ENCODE measurements at places on chromosomes 7 and 10.

GRCh38 chr7:42522227-42522991 is 285.4 kb upstream of the GLI3 start:
- no peak for DNase-seq

DNA sequence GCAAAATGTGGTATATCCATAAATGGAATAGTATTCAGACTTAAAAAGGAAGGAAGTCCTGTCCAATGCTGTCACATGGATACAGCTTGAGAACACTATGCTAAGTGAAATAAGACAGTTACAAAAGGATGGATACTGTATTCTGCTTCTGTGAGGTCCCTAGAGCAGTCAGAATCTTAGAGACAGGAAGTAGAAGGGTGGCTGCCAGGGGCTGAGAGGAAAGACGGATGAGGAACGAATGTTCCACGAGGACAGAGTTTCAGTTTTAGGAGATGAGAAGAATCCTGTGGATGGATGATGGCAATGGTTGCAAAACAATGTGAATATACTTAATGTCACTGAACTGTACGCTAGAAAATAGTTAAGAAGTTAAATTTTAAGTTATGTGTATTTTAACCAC is 3.8 kb downstream of the PRKCQ start:
- DNase-seq = no peak

DNA sequence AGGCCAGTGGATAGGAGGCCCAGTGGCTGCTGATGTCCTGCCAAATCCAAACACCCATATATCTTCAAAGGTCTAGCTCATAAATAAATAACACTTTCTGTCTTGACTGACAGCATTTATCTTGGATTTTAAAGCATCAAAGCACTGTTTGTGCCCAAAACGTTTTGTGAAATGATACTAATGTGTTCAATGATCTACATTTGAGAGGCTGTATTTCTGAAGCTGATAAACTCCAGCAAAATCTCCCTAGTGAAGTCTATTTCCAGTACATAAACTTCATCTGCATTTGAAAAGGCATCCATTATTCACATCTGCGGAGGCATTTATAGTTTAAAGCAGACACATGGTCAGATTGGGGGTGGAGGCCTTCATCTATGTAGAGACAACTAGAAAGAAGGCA is 276.3 kb downstream of the HPSE2 start:
- no peak for DNase-seq

DNA sequence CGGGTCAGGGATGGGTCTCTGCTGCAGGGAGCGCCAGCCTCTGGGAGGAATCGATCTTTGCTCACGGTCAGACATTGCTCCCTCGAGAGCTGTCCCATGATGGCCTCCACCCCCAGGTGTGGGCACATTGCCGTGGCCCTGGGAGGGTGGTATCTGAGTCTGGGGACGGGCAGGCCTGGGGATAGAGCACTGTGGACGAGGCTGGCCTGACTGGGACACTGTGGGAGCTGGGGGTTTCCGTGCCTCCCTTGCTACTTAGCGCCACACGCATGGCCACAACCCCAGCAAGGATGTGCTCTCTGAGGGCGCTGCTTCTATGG is 55.7 kb downstream of the JAKMIP3 start:
- DNase-seq = no peak

- DNase-seq = no peak
Observed at GRCh38 chr7:27689591-27690164, 27.0 kb upstream of the HIBADH start.

GRCh38 chr7:153943861-153944260 is 108.3 kb upstream of the DPP6 start:
- DNase-seq = no peak

- no peak for DNase-seq
Observed at GRCh38 chr7:159032753-159033472, 111.8 kb downstream of the VIPR2 start.

DNA sequence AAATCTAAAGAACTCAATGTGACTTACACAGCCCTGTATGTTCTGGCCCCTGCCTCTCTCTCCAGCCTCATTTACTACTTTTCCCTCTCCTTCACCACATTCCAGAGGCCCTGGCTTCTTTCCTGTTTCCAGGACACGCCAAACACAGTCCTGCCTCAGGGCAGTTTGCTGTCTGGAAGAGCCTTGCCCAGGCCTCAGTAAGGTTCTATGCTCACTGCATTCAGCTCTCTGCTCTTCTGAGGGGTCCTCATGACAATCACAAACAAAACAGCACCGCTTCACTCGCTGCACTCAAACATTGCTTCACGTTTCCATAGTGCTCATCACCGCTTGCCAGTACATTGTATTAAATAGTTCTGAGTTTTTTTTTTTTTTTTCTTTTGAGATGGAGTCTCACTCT is 35.1 kb upstream of the GARS1 start:
- DNase-seq = no peak
